Activated CD8-positive, alpha-beta T cell treated with anti-CD3 and anti-CD28 coated beads for 36 hours (primary cell): ENCODE measurements at places on chromosomes 7 and 10. TPM values are rescaled to one million over a fixed set of nuclear protein-coding genes. Genes with fewer than 3 reads are reported as not detected.

DNA sequence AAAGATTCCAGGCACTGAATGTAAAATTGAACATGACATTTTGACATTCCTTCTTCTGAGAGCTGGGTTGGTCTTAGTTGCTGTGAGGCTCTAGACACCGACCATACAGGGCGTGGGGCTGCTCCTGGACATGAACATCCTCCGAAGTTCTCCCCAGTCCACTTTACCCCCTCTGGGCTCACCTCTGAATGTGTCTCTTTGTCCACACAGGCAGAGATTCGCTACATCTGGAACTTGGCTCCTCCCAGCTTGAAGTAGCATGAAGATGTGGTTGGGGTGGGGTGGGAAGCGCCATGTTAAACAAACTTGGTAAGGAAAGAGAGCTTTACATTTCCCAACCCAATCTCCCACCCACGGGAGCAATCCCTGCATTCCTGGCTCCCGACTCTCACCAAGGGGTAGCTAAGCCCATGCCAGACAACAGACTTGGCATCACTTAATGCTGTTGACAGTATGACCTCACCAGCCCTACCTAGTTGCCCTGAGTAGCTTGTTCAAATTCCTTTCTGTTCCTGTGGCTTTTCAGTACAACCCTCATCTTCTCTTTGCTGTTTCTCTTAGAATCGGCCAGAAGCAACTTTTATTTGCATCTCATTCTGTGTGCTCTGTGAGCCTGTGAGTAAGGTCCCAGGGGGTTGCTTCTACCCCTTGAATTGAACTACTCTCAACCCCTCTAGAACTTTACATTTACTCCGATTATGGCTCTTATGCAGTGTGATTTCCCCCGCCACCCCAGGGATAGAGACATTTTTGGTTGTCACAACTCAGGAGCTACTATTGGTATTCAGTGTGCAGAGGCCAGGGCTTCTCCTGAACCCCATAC lies 211.4 kb downstream of the SEC23IP start:
- H3K27ac ChIP-seq = no peak overlapping the region
- no peaks in the 10 kb centered on the region for H3K4me1 ChIP-seq
- no peak for DNase-seq
- H3K36me3 ChIP-seq = no peaks in the 10 kb centered on the region
- H3K4me3 ChIP-seq = no peak overlapping the region

DNA sequence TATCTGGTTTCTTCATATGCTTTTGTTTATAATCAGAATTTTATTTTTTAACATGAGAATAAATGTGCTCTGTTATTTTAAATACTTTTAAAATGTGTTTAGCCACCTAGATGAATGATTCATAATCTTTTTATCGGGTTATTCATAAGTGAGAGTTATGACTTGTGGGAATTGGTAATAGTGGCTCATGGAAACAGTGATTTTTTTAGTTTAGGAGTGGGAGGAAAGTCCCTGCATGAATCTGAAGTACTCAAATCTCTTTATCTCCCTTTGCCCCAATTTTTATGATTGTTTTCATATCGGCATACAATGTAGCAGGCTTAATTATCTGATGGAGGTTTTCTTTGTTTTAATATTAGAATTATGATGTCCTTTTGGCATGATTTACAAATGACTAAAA lies 42.9 kb downstream of the TAX1BP1 start:
- no peaks in the 10 kb centered on the region for H3K27me3 ChIP-seq
- DNase-seq = no peak
- H3K27ac ChIP-seq = peak overlapping the region; percentile 36
- H3K4me1 ChIP-seq = peaks cover 31% of the 10 kb centered on the region

- H3K27me3 ChIP-seq = peaks cover 15% of the 10 kb centered on the region
- no peak for DNase-seq
- peak overlapping the region; percentile 72 for H3K27ac ChIP-seq
- peaks cover 25% of the 10 kb centered on the region for H3K4me1 ChIP-seq
These were observed 13.0 kb upstream of the ACBD5 start for GRCh38 chr10:27253576-27253975.

GRCh38 chr10:80373502-80373901 lies 16.9 kb downstream of the DYDC2 start:
- no peak overlapping the region for H3K27ac ChIP-seq
- no peak overlapping the region for H3K4me3 ChIP-seq
- H3K27me3 ChIP-seq = peaks cover 2% of the 10 kb centered on the region
- peaks cover 5% of the 10 kb centered on the region for H3K4me1 ChIP-seq
- DNase-seq = no peak

DNA sequence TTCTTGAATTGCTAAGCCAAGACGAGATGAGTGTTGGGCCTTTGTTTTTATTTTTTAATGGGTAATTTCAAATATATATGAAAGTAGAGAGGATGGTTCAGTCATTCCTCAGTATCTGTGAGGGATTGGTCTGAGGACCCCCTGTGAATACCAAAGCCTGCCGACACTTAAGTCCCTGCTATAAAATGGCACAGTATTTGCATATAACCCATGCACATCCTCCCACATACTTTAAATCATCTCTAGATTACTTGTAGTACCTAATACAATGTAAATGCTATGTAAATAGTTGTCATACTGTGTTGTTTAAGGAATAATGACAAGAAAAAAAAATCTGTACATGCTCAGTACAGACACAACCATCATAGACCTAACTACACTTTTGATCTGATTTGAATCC lies 73.4 kb downstream of the NOD1 start:
- H3K36me3 ChIP-seq = no peaks in the 10 kb centered on the region
- no peaks in the 10 kb centered on the region for H3K27me3 ChIP-seq
- H3K4me3 ChIP-seq = no peak overlapping the region
- H3K4me1 ChIP-seq = no peaks in the 10 kb centered on the region
- DNase-seq = no peak
- no peak overlapping the region for H3K27ac ChIP-seq

- no peak overlapping the region for H3K4me3 ChIP-seq
- DNase-seq = no peak
- H3K36me3 ChIP-seq = no peaks in the 10 kb centered on the region
- no peaks in the 10 kb centered on the region for H3K27me3 ChIP-seq
These were observed 167.8 kb downstream of the USP6NL start for GRCh38 chr10:11443468-11444154.

GRCh38 chr10:35359056-35359455 lies 22.7 kb downstream of the CCNY start:
- no peaks in the 10 kb centered on the region for H3K27me3 ChIP-seq
- peaks cover 2% of the 10 kb centered on the region for H3K36me3 ChIP-seq
- H3K27ac ChIP-seq = no peak overlapping the region
- no peak overlapping the region for H3K4me3 ChIP-seq
- DNase-seq = no peak

- no peak overlapping the region for H3K4me3 ChIP-seq
- H3K27ac ChIP-seq = peak overlapping the region; percentile 79
- DNase-seq = peak; percentile 5
These were observed 26.4 kb upstream of the ANKRD1 start for GRCh38 chr10:90947030-90947960.

- H3K4me3 ChIP-seq = no peak overlapping the region
- peaks cover 7% of the 10 kb centered on the region for H3K4me1 ChIP-seq
- peaks cover 3% of the 10 kb centered on the region for H3K27me3 ChIP-seq
- no peak for DNase-seq
- no peak overlapping the region for H3K27ac ChIP-seq
- H3K36me3 ChIP-seq = no peaks in the 10 kb centered on the region
These were observed 7.8 kb upstream of the UBE2D1 start for GRCh38 chr10:58326967-58327381.

DNA sequence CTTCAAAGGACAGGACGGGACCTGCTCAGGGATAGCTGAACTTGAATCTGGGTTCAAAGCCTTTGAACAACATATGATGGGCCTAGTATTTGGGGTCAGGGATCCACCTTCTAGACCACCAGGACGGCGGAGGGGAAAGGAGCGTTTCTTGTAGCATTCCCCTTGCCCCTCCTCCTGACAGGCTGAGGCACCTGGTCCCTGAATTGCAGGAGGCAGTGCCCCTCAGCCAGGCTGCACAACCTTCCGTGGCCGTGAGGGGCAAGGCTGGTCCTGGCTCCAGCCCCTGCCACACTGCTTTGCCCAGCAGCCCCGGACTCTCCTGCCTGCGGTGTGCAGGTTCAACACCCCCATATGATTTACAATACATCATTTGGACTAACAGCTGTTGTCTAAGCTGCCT lies 58.1 kb downstream of the INSIG1 start:
- H3K4me3 ChIP-seq = no peak overlapping the region
- no peaks in the 10 kb centered on the region for H3K36me3 ChIP-seq
- no peak for DNase-seq
- no peak overlapping the region for H3K27ac ChIP-seq

DNA sequence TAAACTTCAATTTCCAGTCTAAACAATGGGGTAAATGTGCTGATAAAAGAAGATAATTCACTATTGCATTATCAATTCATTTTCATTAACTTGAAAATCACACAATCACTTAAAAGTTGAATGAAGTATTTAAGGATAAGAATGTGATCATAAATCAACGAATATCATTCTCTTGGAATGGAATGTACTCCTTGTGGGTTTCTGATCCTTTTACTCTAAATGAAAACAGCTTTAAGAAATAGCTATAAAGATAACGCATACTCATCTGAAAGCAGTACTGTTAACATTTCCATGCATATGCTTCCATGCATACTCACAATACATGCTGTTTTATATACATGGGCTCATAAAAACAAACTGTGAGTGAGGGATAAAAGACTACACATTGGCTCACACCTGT lies 108.8 kb downstream of the ATE1 start:
- H3K27ac ChIP-seq = no peak overlapping the region
- H3K36me3 ChIP-seq = peaks cover 3% of the 10 kb centered on the region
- no peaks in the 10 kb centered on the region for H3K27me3 ChIP-seq
- H3K4me3 ChIP-seq = no peak overlapping the region
- peaks cover 2% of the 10 kb centered on the region for H3K4me1 ChIP-seq

DNA sequence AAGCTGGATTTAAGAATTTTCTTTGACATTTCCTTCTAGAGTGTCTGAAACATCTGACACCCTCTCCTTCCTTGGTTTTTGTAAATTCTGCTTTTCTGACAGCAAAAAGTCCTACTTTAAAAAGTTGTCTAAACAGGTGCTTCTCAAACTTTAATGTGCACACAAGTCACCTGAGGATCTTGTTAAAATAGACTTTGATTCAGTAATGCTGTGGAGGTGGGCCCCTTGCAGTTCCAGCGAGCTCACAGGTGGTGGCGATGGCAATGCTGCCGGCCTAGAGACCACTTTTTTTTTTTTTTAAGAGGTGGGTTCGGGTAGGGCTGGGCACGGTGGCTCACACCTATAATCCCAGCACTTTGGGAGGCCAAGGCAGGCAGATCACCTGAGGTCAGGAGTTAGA lies 77.1 kb downstream of the ABCC2 start:
- H3K27me3 ChIP-seq = peaks cover 17% of the 10 kb centered on the region
- H3K27ac ChIP-seq = no peak overlapping the region
- H3K4me3 ChIP-seq = no peak overlapping the region
- no peaks in the 10 kb centered on the region for H3K4me1 ChIP-seq
- no peaks in the 10 kb centered on the region for H3K36me3 ChIP-seq

- no peak overlapping the region for H3K27ac ChIP-seq
- no peak overlapping the region for H3K4me3 ChIP-seq
- DNase-seq = no peak
- no peaks in the 10 kb centered on the region for H3K27me3 ChIP-seq
- no peaks in the 10 kb centered on the region for H3K4me1 ChIP-seq
These were observed 27.3 kb upstream of the CALD1 start for GRCh38 chr7:134752006-134752760.

DNA sequence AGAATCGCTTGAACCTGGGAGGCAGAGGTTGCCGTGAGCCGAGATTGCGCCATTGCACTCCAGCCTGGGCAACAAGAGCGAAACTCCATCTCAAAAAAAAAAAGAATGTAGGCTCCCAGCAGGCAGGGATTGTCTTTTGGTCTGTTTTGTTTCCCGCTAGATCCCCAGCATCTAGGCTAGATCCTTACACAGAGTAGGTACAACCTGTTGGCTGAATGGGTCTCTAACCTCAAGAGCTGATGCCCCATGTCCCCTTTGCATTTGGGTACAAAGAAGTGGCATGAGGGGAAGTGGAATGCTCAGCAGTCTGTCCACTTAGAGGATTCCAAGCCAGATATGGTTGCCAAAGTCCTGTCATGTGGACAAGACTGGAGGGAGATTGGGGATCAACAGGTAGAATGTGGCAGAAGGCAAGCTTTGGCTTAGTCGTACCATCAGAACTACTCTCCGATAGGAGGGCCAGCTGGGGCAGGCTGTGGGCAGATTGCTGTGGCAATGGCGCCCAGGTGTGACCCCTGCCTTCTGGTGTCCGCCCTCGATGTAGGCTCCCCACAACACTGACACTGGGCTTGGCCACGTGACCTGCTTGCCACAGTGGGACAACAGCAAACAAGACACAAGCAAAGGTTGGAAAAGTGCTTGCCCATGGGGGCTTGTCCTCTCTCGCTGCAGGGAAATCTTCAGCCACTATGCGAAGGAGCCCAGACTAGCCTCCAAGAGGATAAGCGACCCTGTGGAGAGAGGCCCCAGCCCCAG lies 21.4 kb downstream of the LEP start:
- no peak overlapping the region for H3K27ac ChIP-seq
- no peaks in the 10 kb centered on the region for H3K36me3 ChIP-seq
- no peak overlapping the region for H3K4me3 ChIP-seq
- no peaks in the 10 kb centered on the region for H3K27me3 ChIP-seq
- no peak for DNase-seq

DNA sequence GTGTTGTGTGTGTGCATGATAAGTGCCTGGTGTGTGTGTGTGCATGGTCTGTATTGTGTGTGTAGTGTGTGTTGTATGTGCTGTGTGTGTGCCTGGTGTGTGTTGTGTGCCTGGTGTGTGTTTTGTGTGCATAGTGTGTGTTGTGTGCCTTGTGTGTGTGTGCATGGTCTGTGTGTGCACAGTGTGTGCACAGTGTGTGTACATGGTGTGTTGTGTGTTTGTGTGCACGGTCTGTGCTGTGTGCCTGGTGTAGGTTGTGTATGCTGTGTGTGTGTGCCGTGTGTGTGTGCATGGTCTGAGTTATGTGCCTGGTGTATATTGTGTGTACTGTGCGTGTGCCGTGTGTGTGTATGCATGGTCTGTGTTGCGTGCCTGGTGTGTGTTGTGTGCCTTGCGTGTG lies 403.0 kb upstream of the RNF32 start:
- H3K27me3 ChIP-seq = peaks cover 2% of the 10 kb centered on the region
- H3K4me1 ChIP-seq = no peaks in the 10 kb centered on the region
- no peaks in the 10 kb centered on the region for H3K36me3 ChIP-seq
- no peak for DNase-seq
- H3K4me3 ChIP-seq = no peak overlapping the region

DNA sequence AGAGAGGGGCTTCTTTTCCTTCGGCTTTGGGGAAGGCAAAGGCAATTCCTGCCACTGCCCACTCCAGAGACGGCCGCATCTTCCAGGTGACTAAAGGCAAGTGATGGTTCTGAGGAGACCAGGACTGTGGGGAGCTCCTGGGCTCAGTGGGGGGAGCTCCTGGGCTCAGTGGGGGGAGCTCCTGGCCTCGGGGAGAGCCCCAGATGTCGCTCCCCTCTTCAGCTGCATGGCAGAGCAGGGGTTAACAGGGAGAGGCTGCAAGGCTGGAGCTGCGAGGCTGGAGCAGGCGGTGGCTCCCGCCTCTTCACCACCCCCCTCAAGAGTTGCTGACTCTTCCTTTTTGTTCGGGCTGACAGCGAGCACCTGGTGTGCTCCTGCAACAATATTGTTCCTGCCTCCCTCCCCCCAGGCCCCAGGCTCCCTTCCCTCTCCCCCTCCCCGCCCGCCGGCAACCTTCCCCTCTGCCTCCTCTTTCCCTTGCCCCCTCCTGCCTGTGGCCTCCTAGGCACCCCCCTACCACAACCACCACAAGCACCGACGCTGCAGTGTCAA lies 56.3 kb upstream of the LBX1 start:
- H3K4me3 ChIP-seq = no peak overlapping the region
- no peaks in the 10 kb centered on the region for H3K36me3 ChIP-seq
- peaks cover 74% of the 10 kb centered on the region for H3K27me3 ChIP-seq
- no peak for DNase-seq

- no peaks in the 10 kb centered on the region for H3K27me3 ChIP-seq
- no peaks in the 10 kb centered on the region for H3K4me1 ChIP-seq
These were observed 63.8 kb downstream of the MTPN start for GRCh38 chr7:135913404-135913803.

Gene ADAMTS14
- total RNA-seq = 0.25 TPM

Gene HOXA6
- total RNA-seq = not detected

Gene HOXA9
- total RNA-seq = not detected

Gene CYP26C1
- not detected for total RNA-seq

Gene SPDYE8
- total RNA-seq = not detected
